Kidney epithelial cell (primary cell): ENCODE measurements at places on chromosomes 7 and 10. TPM values are rescaled to one million over a fixed set of nuclear protein-coding genes. Genes with fewer than 3 reads are reported as not detected.

- no peak for DNase-seq
These were observed 7.8 kb downstream of the GOT1 start for GRCh38 chr10:99422529-99423096.

DNA sequence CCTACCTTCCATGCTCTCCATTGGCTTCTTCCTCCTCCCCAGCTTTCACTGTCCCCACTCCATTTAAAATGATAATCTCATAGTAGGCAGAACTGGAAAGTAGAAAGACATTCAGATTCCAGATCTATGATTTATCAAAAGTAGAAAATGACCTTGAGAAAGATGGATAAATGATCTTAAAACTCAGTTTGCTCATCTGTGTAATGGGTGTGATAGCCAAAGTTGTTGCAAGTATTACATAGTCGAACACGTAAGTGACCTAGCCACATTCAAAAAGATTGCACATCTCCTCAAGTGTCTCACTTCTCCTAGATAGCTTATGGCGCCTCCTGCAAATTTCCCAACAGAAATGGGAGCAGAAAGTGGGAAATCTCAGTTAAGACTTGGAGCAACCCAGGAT is 89.8 kb upstream of the FGL2 start:
- no peak for DNase-seq

The EBLN1 gene
- not detected in 2 replicates for total RNA-seq

- no peak for DNase-seq
These were observed 23.9 kb upstream of the LEP start for GRCh38 chr7:128217030-128217805.

DNA sequence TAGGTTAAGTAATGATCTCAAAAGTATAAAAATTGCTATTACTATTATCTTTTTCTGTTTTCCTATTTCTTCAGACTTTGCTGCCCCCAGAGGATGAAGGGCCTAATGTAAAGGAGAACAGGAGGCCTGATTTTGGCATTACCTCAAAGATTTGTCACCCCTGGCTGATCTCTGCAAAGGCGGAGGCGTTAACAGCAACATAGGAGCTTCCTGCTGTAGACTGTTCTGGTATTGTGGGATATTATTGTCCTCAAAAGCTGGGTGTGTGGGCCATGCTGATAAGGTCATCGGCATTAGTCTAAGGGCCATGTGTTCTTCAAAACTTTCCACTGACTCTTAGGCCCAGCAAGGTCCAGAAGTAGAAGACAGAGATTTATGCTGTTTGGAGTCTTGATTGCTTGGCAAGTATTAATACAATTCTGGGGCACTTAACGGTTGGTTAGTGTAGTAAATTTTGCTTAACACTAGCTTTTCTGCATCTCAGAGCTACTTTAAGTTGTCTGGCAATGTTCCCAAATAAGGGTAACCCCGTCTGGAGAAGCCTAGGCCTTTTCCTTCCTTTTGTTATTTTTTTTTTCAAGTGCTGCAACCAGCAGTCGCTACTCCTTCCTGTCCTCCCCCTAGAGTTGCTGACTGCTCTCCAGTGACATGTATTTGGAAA is 14.0 kb upstream of the ENTPD1 start:
- DNase-seq: no peak

GRCh38 chr7:31006857-31007256 is 43.1 kb downstream of the GHRHR start:
- no peak for DNase-seq

DNA sequence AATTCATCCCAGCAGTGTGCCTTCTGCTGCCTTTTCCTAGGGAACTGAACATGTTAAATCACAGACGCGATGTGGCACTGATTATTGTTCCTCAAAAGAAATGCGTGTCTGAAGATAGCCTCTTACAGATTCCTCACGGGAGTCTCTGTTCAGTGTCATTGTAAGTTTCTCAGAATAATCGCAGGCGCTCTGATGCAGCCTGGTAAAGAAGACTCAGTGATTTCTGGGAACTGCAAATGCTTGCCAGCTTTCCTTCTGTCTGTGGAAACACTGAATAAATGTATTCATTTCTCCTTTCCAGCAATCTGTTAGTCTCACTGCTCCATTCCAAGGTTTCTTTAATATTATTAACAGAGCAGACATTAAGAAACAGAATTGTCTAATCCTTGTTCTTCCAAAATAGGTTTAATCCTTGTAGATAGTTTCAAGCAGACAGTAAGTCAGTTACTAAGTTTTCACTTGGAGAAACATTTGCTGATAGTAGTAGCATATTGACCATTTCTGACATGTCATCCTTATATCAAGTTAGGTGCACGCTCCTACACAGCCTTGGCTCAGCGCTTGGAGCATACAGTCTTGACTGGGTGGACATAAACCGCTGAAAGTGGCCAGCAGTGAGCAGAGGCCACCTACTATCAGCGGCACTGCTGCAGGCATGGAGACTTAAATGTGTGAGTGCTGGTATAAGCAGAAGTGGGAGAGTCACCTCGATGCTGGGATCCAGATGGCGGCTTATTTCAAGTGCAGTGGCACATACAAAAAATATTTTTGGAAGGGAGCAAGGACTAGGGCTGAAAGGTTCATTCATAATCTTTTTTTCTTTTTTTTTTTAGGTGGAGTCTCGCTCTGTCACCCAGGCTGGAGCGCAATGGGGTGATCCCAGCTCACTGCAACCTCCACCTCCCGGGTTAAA is 27.7 kb downstream of the MMRN2 start:
- no peak for DNase-seq

- DNase-seq: no peak
These were observed 56.9 kb downstream of the IFIT5 start for GRCh38 chr10:89471110-89471809.

DNA sequence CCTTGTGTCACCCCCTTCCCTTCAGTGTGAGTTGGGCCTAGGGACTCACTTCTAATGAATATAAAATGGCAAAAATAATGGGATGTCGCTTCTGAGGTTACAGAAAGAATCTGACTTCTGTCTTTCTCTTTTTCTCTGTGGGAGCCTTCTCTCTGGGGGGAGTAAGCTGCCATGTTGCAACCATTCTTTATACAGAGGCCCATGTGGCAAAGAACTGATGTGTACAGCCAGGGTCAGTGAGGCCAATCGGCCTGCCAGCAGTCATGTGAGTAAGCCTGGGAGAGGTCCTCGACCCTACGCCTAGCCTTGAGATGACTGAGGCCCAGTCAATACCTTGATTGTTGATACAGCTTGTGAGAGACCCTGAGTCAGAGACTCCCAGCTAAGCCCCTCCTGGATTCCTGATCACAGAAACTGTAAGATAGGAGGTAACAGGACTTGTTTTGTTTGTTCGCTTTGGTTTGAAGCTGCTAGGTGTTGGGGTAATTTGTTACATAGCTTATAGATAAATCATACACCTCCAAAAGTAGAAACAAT is 1.7 kb downstream of the TCAF1 start:
- DNase-seq: no peak

GRCh38 chr7:77866786-77867536 is 68.4 kb downstream of the PHTF2 start:
- no peak for DNase-seq

DNA sequence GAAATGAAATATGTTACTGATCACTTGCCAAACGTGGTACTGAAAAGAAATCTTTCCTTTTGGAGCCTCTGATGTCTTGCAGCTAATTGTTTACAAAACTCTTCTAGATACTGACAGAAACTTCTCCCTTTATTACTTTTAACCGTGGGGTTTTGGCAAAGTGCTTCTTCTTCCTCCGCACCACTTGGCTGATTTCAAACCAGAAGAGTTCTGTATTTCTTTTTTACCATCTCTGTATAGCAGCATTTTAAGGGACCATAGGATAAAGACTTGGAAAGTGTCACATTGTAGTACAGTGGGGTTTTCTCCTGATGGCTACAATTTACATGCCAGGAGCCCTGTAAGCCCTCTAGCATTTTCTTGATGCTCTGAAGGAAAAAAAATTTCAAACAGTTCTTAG is 21.9 kb upstream of the CREB5 start:
- no peak for DNase-seq
